ENCODE measurements at places on chromosomes 5 and 9.

DNA sequence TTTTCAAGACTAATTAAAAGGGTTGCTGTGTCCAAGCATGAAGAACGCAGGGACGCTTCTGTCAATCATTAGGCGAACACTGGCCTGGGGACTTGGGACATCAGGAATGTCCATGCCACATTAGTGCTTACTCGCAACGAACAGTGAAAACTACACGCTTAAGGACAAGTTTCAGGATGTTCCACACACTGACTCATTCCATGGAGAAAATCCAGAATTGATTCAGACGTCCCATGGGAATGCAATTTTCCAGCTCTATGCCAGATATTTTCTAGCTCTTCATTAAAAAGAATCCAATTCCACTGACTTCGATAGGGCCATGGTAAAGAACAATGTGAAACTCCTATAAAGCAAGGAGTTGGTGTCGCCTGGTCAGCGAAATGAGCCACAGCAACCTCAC lies 98.2 kb downstream of the CAMSAP1 start:
- DNase-seq: no peak

GRCh38 chr9:113622600-113623400 lies 159.3 kb downstream of the RGS3 start:
- DNase-seq: peak; percentile 60

- no peak for DNase-seq
These were observed 1021.7 kb downstream of the NR2F1-AS1 start for GRCh38 chr5:92559331-92559730.

- DNase-seq: no peak
These were observed 33.9 kb upstream of the SH3PXD2B start for GRCh38 chr5:172488221-172488620.

GRCh38 chr5:160469156-160470144 lies 47.8 kb downstream of the PTTG1 start:
- no peak for DNase-seq

- DNase-seq: no peak
These were observed 58.2 kb downstream of the PLK2 start for GRCh38 chr5:58401701-58402100.

DNA sequence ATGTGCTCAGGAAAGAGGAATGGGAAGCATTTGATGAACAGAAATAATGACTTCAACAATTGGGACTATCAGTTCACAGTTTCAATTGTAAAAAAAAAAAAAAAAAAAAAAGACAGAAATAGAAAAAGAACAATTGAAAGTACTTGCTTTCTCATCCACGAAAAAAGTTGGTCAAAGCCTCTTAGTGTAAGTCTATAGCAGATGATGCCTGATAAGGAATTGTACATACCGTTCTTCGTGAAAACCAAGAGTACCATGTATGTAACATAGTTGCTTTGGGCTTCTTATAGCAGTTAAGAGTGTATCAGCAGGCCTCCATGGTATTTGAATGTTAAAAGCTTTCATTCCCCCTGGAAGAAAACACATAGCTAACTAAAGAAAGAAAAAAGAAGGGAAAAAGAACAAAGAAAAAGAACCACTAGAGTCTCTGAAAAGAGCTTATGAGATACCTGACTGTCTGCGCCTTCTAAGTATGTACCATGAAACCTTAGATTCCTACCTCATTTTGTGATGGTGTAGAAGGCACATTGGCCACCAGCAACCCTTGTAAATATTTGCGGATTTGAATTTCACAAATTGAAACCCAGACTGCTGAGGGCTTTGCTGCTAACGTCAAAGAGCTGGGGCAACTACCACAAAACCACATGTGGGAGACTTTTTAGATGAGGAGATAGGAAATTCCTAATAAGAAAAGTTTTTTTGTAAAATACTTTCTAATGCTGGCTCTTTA lies 75.2 kb downstream of the TMC1 start:
- no peak for DNase-seq

GRCh38 chr9:26462213-26462612 lies 430.4 kb downstream of the CAAP1 start:
- DNase-seq: no peak

DNA sequence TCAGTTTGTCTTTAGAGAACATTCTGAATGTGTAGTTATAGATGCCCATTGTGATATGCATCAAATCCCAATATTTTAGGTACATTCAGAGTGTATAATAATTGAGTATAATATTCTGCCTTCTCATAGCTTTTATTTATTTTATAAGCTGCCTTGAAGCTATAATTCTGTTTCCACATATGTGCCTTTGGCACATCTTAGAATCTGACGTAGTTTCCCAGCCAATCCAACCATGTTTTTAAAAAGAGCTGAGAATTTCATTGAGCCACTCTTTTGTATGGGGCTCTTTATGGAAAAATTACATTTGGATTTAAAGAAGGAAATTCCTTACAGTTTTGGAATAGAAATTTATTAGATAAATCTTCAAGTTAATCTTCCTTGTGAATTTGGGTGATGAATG lies 65.4 kb downstream of the ADCY2 start:
- no peak for DNase-seq

DNA sequence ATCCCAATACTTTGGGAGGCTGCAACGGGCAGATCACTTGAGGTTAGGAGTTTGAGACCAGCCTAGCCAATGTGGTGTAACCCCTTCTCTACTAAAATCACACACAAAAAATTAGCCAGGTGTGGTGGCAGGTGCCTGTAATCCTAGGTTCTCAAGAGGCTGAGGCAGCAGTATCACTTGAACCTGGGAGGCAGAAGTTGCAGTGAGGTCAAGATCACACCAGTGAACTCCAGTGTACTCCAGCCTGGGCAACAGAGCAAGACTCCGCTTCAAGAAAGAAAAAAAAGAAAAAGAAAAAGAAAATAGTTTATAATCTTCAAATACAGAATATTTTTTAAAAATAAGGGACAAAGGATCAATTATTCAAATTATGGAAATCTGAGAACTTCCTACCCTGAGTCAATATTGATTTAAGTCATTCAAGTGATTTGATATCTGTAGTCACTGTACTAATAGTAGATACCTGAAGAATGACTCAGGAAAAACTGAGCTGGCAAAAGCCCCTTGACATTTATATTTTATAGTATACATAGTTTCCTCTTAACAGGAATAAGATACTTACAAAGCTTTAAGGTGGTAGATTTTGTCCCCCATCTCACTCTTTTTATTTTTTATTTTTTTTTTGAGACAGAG lies 61.8 kb downstream of the PTBP3 start:
- no peak for DNase-seq

GRCh38 chr5:128920345-128921215 lies 44.7 kb upstream of the SLC27A6 start:
- DNase-seq: no peak

- no peak for DNase-seq
These were observed 2.8 kb upstream of the NKX2-5 start for GRCh38 chr5:173237875-173238220.

GRCh38 chr5:93193431-93194347 lies 387.3 kb downstream of the NR2F1-AS1 start:
- DNase-seq: no peak

DNA sequence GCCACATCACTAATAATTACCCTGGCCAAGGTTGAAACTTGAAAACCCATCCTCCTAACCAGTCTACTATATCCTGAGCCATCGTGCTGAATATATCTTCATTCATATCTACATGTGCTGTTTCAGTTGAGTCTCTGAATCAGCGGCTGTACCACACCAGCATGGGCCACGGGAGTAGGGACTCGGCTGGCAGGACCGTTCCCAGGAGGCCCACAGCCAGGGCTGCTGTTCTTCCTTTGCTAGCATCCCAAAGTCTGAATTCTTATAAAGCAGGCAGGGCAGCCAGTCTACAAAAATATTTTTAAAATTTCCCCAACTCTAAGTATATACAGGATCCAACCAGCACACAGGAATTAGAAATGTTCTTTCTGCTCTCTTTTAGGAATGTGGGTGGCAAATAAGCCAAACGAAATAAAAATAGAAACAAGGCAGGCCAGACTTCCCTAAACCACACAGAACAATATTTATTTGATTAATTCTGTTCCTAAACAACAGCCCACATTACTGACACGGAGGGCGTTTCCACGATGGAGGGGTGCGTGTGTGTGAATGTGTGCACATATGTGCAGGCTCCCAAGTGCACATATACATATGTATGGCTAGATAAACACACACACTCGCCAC lies 42.8 kb upstream of the EQTN start:
- DNase-seq: no peak

DNA sequence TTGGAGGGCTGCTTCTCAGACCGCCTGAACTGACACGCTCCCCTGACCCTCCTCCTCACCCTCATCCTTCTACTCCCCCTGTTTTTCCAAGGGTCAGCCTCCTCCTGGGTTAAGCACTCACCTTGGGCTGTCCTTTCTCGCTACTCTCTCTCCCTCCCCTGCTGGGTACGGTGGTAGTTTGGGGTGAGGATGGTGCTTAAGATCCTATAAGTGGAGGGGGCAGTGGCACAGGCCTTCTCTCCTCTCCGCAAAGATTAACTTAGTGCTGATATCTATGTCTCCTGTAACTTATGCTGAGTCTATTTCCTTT lies 159.7 kb downstream of the SNCAIP start:
- DNase-seq: no peak

GRCh38 chr9:94817291-94818177 lies 91.0 kb downstream of the AOPEP start:
- DNase-seq: no peak

GRCh38 chr5:10576790-10577189 lies 12.9 kb downstream of the ANKRD33B start:
- no peak for DNase-seq

GRCh38 chr9:108710424-108710823 lies 145.4 kb downstream of the ACTL7B start:
- no peak for DNase-seq

GRCh38 chr5:133675376-133676154 lies 63.2 kb upstream of the FSTL4 start:
- DNase-seq: no peak

GRCh38 chr9:93263334-93264229 lies 79.6 kb downstream of the WNK2 start:
- DNase-seq: no peak

DNA sequence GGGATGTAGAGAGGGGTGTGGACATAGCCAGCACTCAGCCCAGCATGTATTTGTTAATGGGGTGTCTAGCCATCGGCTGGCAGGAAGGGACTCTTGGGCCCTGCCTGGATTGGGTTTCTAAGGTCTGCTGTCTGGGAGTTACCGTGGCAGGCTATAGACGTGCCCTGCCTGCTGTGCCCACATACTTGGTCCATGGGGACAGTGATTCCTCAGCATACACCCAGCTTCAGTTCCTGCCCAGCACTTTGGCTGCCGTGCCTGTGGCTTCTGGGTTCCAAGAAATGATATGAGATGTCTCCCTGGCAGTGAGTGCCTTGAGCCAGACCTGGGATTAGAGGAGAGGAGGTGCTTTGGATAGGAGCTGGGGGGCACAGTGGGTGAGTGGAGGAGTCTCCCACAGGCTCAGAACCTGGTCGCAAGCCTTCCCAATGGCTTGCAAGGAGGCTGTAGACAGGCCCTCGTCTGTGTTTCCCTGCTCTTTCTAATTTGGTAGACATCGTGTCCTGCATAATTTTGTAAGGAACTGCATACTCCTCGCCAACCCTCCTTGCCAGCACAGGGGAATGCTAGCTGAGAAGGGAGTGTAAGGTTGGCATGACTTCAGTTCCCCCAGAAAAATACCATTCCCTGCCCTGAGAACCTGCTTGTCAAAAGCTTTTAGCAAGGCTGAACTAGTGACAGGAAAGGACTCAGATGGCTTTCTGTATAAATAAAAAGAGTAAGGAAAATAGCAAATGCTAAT lies 287.9 kb downstream of the ZSWIM6 start:
- no peak for DNase-seq

- DNase-seq: no peak
These were observed 534.8 kb downstream of the PSAT1 start for GRCh38 chr9:78831726-78832125.

- DNase-seq: no peak
These were observed 23.1 kb upstream of the ERCC6L2 start for GRCh38 chr9:95852059-95853032.
